ENCODE measurements at places on chromosomes 6 and 20. TPM values are rescaled to one million over a fixed set of nuclear protein-coding genes. Genes with fewer than 3 reads are reported as not detected.

GRCh38 chr6:142867988-142868812 is 76.8 kb downstream of the HIVEP2 start:
- no peak overlapping the region for H3K4me3 ChIP-seq
- H3K36me3 ChIP-seq = no peaks in the 10 kb centered on the region
- no peak overlapping the region for H3K27ac ChIP-seq

DNA sequence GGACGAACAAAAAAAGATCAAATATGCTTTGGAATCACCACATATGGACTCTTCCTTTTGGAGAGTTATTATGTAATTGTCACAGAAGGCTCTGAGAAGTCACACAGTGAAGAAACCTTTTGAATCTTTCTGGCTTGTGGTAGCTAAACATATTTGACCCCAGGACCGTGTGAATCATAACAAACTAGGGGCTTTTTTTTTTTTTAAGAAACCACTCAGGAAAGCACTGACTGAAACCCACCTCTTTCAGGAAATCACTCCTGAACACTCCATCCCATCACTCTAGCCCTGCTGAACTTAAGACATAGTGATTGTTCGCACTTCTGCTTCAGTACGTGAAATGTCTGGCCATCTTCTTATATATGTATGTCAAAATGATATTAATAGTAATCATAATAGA is 495.9 kb upstream of the ARID1B start:
- no peaks in the 10 kb centered on the region for H3K4me1 ChIP-seq
- H3K27ac ChIP-seq = no peak overlapping the region
- no peak overlapping the region for H3K4me3 ChIP-seq
- no peaks in the 10 kb centered on the region for H3K27me3 ChIP-seq
- no peaks in the 10 kb centered on the region for H3K36me3 ChIP-seq
- DNase-seq = no peak

Gene ADNP
- 25.9 TPM for total RNA-seq

Gene PRSS16
- 0.37 TPM for total RNA-seq

DNA sequence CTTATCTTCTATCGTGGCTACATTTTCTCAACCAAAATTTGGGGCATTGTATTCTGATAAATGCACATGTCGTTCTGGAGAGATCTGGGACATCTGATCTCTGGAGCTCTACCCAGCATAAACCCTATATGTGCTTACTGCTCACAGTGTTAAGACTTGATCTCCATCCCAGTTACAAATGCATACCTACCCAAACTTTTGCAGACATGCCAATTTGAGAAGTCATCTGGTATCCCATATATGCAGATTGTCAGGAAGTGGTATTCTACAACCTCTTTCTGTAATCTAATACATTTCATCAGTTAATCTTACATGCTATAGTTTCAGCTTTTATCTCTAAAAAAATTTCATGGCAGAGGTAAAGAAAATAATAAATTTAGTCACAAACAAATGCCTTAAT is 11.2 kb downstream of the BAG2 start:
- DNase-seq = no peak
- no peak overlapping the region for H3K4me3 ChIP-seq
- no peaks in the 10 kb centered on the region for H3K27me3 ChIP-seq

GRCh38 chr20:45735988-45736387 is 13.8 kb downstream of the SPINT4 start:
- H3K4me3 ChIP-seq = no peak overlapping the region
- DNase-seq = no peak
- no peak overlapping the region for H3K27ac ChIP-seq
- H3K27me3 ChIP-seq = no peaks in the 10 kb centered on the region
- H3K4me1 ChIP-seq = no peaks in the 10 kb centered on the region
- no peaks in the 10 kb centered on the region for H3K36me3 ChIP-seq

- H3K4me3 ChIP-seq = no peak overlapping the region
- no peaks in the 10 kb centered on the region for H3K36me3 ChIP-seq
- no peak for DNase-seq
- H3K27ac ChIP-seq = no peak overlapping the region
- no peaks in the 10 kb centered on the region for H3K4me1 ChIP-seq
Observed at GRCh38 chr20:11496380-11496779, 421.3 kb upstream of the BTBD3 start.

DNA sequence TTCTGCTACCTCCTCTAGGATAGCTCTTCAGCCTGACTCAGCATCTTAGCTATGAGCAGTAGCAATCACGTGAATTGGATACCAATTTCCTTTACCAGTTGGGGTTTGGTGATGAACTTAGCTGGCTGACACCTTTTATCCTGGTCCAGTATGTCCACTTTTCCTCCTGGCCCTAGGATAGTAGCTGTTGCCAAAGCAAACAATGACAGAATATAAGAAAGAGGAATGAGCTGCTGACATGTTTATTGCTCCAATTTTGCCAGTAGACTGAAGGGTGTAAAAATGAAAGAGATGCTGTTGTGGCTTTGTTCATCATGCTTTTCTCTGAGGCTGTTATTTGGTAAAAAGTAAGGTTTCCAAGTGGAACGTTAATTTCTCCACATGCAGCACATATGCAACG is 168.3 kb upstream of the JAG1 start:
- no peak overlapping the region for H3K4me3 ChIP-seq
- no peaks in the 10 kb centered on the region for H3K4me1 ChIP-seq
- no peaks in the 10 kb centered on the region for H3K27me3 ChIP-seq
- no peaks in the 10 kb centered on the region for H3K36me3 ChIP-seq

GRCh38 chr6:105677671-105678475 is 275.0 kb upstream of the PREP start:
- H3K27me3 ChIP-seq = no peaks in the 10 kb centered on the region
- H3K4me3 ChIP-seq = no peak overlapping the region

GRCh38 chr6:16482702-16483314 is 244.4 kb downstream of the GMPR start:
- no peak for DNase-seq
- no peak overlapping the region for H3K27ac ChIP-seq
- no peaks in the 10 kb centered on the region for H3K27me3 ChIP-seq
- H3K36me3 ChIP-seq = no peaks in the 10 kb centered on the region

Gene IFNGR1
- 34.9 TPM for total RNA-seq

GRCh38 chr6:10434235-10434634 is 19.4 kb upstream of the TFAP2A start:
- no peak for DNase-seq
- H3K36me3 ChIP-seq = no peaks in the 10 kb centered on the region
- no peak overlapping the region for H3K4me3 ChIP-seq
- no peak overlapping the region for H3K27ac ChIP-seq

Gene PTCRA
- 0.31 TPM for total RNA-seq

DNA sequence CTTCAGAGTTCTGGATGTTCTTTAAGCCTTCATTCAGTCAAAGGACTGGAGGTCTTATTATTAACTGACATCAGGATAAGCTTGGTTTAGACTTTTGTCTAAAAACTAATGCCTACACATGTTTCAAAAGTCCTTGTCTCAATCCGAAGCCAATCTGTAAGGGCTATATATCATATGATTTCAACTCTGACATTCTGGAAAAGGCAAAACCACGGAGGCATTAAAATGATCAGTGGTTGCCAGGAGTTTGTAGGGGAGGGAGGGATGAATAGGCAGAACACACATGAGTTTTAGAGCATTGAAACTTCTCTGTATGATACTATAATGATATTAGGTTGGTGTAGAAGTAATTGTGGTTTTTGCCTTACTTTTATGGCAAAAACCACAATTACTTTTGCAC is 1285.8 kb upstream of the CITED2 start:
- no peaks in the 10 kb centered on the region for H3K36me3 ChIP-seq
- no peak for DNase-seq
- no peaks in the 10 kb centered on the region for H3K4me1 ChIP-seq
- H3K27me3 ChIP-seq = no peaks in the 10 kb centered on the region

Gene ZNF831
- 0.15 TPM for total RNA-seq

Gene APCDD1L
- 0.04 TPM for total RNA-seq

DNA sequence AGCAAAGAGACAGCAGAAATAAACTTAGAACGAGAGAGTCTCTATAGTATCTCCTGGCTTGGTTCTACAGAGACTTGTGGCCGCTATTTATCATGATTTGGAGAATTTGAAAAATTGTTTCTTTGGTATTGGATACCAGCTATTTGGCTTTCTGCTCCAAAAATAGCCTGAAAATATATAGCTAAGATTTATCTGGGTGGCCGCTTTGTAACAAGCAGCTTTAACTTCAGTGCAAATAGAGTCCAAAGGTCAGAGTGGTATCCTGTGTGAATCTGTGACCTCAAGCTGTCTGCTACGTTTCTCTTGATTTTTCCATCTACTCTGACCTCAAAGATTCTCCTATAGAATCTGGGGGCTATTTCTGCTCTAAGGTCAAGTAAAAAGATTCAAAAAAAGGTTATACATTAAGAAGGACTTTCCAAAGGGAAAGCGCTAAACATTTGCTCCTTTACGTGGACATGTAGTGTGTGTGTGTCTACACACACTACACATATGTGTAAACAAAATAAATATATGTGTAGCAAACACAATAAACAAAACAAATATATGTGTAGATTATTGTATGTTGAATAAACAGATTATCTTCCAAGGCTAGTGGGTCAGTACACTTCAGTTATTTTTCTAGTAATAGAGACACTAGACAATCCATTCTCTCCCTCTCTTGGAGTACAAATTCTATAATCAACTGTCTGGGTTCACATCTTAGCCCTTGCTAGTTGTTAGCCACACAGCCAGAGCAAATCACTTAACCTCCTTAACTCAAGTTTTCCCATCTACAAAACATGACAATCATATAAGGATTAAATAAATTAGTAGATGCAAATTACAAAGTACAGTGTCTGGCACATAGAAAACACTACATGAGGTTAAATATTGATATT is 40.8 kb downstream of the CHD6 start:
- DNase-seq = no peak
- H3K4me3 ChIP-seq = no peak overlapping the region
- H3K4me1 ChIP-seq = peaks cover 25% of the 10 kb centered on the region
- no peaks in the 10 kb centered on the region for H3K36me3 ChIP-seq
- H3K27me3 ChIP-seq = no peaks in the 10 kb centered on the region

Gene ASIP
- not detected for total RNA-seq

Gene TDRD6
- total RNA-seq = 1.0 TPM

Gene HDGFL1
- total RNA-seq = not detected

DNA sequence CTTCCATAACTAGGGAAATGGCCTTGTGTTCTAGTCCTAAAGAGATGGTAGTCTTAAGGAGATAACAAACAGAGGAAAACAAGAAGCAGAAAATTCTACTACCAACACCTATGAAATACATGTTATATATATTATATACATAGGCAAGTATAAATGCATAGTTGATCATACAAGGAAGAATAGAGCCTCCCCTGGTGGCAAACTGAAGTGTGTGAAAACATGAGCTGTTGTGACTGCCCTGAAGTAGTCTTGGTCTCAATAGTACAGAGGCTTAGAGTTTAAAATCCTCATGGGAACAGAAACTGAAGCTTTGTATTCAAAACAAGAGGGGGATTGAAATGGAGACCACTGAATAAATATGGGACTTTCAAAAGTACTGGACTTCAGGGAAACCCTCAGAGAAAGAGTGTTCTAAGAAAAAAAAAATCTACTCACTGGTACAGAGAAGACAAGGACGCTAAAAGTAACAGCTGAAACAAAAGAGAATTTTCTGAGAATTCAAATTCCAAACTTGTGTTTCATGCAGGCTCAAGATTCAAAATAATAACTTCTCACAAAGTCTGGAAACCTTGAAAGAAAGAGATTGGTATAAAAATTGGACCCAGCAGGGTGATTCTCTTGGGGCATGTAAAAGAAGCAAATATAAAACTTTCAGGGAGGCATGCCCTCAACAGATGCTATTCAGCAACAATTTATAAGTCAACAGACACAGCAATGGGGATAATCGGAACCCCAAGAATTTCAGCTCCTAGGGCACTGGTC is 59.7 kb upstream of the SAMD3 start:
- H3K4me1 ChIP-seq = no peaks in the 10 kb centered on the region
- H3K27me3 ChIP-seq = no peaks in the 10 kb centered on the region
- no peak overlapping the region for H3K27ac ChIP-seq
- no peak overlapping the region for H3K4me3 ChIP-seq
- no peaks in the 10 kb centered on the region for H3K36me3 ChIP-seq
- DNase-seq = no peak

GRCh38 chr6:152100183-152100618 is 292.7 kb downstream of the ESR1 start:
- peak; percentile 34 for DNase-seq
- H3K4me3 ChIP-seq = no peak overlapping the region
- H3K27me3 ChIP-seq = no peaks in the 10 kb centered on the region
- H3K36me3 ChIP-seq = no peaks in the 10 kb centered on the region
- H3K4me1 ChIP-seq = no peaks in the 10 kb centered on the region

GRCh38 chr20:9262653-9263194 is 193.8 kb downstream of the PLCB4 start:
- no peaks in the 10 kb centered on the region for H3K4me1 ChIP-seq
- no peaks in the 10 kb centered on the region for H3K27me3 ChIP-seq
- DNase-seq = no peak
- H3K27ac ChIP-seq = no peak overlapping the region
- no peaks in the 10 kb centered on the region for H3K36me3 ChIP-seq
- no peak overlapping the region for H3K4me3 ChIP-seq

DNA sequence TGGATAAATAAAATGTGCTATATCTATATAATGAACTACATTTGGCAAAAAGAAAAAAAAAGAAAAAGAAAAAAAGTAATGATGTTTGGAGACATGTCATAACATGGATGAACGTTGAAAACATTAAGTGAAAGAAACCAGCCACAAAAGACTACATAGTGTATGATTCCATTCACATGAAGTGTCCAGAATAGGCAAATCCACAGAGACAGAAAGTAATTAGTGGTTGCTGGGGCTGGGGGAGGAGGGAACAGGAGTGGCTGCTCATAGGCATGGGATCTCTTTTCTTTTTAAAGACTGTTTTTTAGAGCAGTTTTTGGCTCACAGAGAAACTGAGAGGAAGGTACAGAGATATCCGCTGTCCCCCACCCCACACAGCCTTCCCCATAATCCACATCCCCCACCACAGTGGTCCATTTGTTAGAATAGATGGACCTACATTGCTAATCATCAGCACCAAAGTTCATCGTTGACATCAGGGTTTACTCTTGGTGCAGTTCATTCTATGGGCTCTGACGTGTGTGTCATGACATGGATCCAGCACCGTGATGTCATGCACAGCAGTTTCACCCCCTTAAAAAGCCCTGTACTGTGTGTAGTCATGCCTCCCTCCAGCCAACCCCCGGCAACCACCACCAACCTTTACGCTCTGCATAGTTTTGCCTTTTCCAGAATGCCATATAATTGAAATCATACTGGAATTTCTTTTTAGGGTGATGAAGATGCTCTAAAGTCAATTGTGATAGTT is 240.9 kb upstream of the RREB1 start:
- H3K4me3 ChIP-seq = no peak overlapping the region
- no peak overlapping the region for H3K27ac ChIP-seq
- DNase-seq = no peak
- H3K36me3 ChIP-seq = no peaks in the 10 kb centered on the region
- H3K4me1 ChIP-seq = no peaks in the 10 kb centered on the region

Gene CCR6
- not detected for total RNA-seq

DNA sequence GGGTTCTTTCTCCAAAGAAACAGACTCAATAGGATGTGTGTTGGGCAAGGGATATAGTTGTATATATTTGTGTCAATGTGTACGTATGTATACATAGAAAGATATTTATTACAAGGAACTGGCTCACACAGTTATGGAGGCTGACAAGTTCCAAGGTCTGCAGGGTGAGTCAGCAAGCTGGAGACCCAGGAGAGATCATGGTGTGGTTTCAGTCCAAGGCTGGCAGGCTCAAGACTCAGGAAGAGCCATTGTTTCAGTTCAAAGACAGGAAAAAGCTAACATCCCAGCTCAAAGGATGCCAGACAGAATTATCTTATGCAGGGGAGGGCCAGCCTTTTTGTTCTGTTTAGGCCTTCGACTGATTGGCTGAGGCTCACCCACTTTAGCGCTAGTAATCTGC is 89.9 kb upstream of the RALGAPA2 start:
- H3K36me3 ChIP-seq = no peaks in the 10 kb centered on the region
- H3K27me3 ChIP-seq = no peaks in the 10 kb centered on the region
- H3K4me1 ChIP-seq = no peaks in the 10 kb centered on the region
- no peak overlapping the region for H3K27ac ChIP-seq
- DNase-seq = no peak
- no peak overlapping the region for H3K4me3 ChIP-seq

Gene OPN5
- total RNA-seq = not detected
